Breast epithelium (tissue), 4 donors: ENCODE measurements at places on chromosomes 16 and 17. TPM values are rescaled to one million over a fixed set of nuclear protein-coding genes. Genes with fewer than 3 reads are reported as not detected.
A peak's percentile ranks its signal among the peaks of the same experiment; 100 is the strongest.

DNA sequence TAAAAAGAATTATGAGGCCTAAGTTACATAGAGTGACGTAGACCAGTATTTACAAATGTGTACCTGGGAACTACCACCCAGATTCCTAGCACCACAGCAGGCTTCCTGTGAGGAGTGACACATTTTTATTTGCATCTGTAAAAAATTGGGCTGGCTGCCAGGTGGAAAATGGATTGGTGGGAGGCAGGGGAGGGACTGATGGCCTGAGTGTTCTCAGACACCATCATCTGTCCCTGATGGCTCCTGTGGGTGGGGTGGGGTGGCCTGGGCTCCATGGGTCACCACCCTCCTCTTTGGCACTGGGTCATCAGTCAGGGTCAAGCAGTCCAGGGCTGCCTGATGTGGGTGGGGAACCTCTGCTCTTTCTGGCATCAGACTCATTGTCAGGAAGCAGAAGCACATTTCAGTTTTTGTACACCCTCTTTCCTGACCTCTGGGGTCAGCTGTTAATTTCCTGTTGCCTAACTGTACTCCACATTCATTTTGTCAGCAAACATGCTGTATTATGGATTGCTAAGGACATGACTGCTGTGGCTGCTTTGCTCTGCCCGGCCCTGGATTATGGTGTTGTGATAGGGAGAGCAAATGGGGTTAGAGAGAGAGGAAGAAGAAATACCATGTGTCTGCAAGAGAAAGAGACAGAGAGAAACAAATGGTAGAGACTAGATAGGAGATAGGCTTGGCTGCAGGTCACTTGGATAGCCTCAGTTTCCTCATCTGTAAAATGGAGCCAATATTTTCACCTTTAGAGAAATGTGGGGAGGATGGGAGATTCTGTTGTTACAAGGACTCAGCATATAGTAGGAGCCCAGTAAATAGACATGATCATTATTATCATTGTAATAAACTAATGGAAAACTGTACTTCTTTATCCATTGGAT, 11.6 kb upstream of the MFAP4 start:
- no peaks in the 10 kb centered on the region for H3K36me3 ChIP-seq
- no peak for DNase-seq
- no peaks in the 10 kb centered on the region for H3K4me1 ChIP-seq
- H3K27ac ChIP-seq = peak overlapping the region; percentile 85
- H3K4me3 ChIP-seq = no peak overlapping the region
- H3K27me3 ChIP-seq = no peaks in the 10 kb centered on the region

DNA sequence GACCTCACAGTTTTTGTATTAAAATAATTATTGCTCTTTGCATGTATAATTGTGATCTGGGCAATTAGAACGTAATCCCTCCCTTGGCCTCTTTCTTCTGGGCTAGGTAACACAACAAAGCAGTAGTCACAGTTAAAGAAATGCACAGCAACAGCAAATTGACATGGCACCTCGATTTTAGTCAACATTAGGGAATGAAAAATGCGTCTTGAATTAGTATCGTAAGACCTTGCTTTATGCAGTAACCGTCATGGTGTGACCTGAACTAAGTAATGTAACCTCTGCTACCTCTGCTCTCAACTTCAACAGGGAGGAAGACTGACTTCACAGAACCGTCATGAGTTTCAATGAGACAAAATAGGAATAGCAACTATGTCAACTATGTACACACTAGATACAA, 265.4 kb upstream of the MAF start:
- DNase-seq = no peak
- no peaks in the 10 kb centered on the region for H3K4me1 ChIP-seq
- H3K27me3 ChIP-seq = no peaks in the 10 kb centered on the region
- H3K4me3 ChIP-seq = no peak overlapping the region
- no peaks in the 10 kb centered on the region for H3K36me3 ChIP-seq

DNA sequence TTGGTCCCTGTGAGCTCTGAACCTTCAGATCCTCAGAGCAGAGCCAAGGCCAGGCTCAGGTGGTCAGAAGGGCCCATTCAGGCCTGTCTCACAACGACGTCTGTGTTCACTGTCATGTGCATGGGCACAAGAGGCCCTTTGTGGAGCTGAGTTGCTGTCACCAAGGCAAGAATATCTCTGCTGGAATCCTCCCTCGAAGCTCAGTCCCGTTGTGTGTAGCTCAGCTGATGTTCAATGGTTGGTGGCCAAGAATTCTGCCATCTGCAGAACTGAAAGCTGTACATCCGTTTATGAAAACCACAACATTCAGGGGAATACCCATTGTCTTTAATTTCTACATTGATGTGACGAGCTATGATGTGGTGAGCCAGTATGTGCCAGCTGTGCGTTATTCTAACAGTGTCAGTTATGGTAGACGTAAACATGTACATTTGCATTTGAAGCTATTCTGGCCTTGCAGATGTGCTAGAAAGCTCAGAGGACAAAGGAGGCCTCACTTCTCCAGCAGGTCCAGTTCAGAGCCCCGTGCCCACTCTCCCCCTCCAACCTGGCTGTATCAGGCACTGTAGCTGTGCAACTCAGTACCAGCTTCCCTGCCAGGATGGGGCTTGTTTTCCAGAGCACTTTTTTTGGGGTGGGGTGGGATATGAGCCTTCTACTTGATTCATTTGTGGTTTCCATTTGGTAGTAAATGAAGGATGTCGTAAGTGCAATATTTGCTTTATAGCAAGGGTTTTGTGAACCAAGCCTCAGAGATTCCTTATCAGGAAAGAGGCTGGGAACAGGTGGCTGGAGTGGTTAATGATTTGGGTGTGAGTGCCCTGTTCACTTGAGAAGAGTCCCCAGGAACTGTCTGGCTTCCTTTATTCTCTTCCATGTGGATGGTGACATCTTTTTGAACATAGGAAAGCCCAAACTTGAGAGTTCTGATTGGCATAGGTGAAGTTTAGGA, 56.1 kb downstream of the B9D1 start:
- no peak for DNase-seq
- H3K4me3 ChIP-seq = no peak overlapping the region
- no peaks in the 10 kb centered on the region for H3K27me3 ChIP-seq
- H3K27ac ChIP-seq = no peak overlapping the region
- no peaks in the 10 kb centered on the region for H3K4me1 ChIP-seq

- no peaks in the 10 kb centered on the region for H3K27me3 ChIP-seq
- H3K27ac ChIP-seq = no peak overlapping the region
- no peak for DNase-seq
- H3K4me3 ChIP-seq = no peak overlapping the region
- no peaks in the 10 kb centered on the region for H3K4me1 ChIP-seq
- H3K36me3 ChIP-seq = no peaks in the 10 kb centered on the region
Observed at GRCh38 chr17:60893475-60893874, 215.8 kb downstream of the BCAS3 start.

DNA sequence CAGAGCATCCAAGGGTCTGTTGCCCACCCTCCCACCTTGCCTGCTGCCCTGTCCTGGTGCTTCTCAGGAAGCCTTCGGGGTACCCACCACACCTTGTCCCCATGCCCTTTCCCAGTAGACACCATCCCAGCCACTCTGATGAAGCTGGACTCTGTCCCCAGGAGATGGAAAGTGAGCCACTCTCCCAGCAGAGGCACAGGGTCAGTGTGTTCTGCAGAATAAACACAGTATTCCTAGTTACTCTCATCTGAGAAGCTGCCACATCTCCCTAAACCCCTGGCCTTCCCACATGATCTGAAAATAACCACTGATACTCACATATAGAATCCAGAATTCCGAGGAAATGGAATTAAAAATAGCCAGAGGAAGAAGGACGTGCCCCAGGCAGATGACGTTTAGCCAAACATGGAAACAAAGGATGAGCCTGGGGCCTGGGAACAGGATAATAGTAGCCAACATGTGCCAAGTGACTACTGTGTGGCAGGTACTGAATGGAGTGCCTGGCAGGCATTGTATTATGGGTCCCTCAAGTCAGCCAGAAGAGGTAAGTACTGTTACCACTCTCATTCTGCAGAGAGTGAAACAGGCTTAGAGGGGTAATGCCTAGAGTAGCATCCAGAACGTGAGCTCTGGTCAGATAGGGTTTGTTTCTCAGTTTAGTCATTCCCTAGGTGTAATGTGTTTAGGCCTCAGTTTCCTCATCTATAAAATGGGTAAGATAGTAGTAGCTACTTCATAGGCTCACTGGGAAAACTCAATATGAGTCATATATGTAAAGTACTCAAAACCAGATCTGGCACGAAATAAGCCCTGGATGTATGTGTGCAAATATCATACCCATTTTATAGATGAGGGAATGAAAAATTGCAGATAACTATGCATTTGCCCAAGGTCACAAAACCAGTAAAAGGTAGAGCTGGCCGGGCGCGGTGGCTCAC, 20.8 kb upstream of the PEMT start:
- H3K4me3 ChIP-seq = no peak overlapping the region
- no peaks in the 10 kb centered on the region for H3K4me1 ChIP-seq
- H3K27me3 ChIP-seq = no peaks in the 10 kb centered on the region
- H3K27ac ChIP-seq = no peak overlapping the region
- no peaks in the 10 kb centered on the region for H3K36me3 ChIP-seq
- DNase-seq = no peak

DNA sequence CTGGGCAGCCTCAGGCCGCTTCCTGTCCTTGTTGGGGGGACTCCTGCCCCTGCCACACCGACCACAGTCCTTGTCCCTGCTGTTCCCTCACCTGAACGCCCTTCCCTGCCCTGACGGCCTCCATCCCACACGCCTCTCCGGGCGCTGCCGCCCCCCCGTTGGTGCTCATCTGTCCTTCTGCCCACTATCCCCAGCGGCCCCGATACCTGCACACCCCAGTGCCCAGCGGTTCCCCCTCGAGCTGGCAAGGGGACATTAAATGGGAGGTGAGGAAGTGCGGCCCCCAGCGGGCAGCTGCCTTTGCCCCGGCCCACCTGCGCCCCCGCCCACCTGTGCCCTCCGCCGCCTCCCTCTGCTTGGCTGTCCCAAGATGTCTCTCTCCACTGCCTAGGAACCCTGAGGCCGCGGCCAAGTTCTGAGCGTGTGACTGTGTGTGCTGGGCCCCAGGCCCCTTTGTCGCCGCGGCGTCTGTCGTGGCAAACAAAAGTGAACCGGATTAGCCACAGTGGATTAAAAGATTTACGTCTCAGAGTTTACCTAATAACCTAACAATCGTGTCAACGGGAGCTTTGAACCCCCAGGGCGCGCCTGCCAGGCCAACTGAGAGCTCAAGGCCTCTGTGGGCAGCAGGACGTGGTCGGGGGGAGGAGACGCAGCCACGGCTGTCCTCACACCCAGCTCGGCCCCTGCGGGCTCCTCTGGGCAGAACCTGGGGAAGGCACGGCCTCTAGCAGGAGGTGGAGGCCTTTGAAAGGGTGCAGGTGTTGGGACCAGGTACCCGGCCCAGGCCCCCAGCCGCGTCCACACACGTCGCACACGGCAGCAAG, 7.6 kb upstream of the AXIN1 start:
- DNase-seq = no peak
- H3K4me1 ChIP-seq = no peaks in the 10 kb centered on the region
- H3K36me3 ChIP-seq = no peaks in the 10 kb centered on the region
- no peak overlapping the region for H3K4me3 ChIP-seq
- peaks cover 12% of the 10 kb centered on the region for H3K27me3 ChIP-seq

- no peaks in the 10 kb centered on the region for H3K36me3 ChIP-seq
- no peak for DNase-seq
- H3K4me3 ChIP-seq = no peak overlapping the region
- H3K27me3 ChIP-seq = peaks cover 7% of the 10 kb centered on the region
Observed at GRCh38 chr16:87780385-87780989, 14.7 kb upstream of the KLHDC4 start.

DNA sequence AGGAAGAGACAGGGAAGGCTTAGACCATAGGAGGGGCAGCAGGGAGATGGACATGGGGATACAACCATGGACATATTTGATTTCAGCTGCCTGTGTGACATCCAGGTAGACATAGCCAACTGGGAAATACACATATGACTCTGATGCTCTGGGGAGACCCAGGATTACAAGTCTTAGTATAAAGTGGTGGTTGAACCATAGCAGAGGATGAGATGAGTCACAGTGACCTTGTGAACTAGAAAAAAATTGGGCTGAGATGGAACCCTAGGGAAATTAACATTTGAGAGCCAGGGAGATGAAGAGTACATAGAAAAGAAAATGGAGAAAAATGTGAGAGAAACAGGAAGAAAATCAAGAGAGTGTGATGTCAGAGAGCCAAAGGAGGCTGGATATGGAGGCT, 10.2 kb downstream of the MARCHF10 start:
- H3K36me3 ChIP-seq = no peaks in the 10 kb centered on the region
- H3K27me3 ChIP-seq = no peaks in the 10 kb centered on the region
- H3K27ac ChIP-seq = no peak overlapping the region
- no peaks in the 10 kb centered on the region for H3K4me1 ChIP-seq
- no peak overlapping the region for H3K4me3 ChIP-seq

- no peaks in the 10 kb centered on the region for H3K36me3 ChIP-seq
- no peak overlapping the region for H3K27ac ChIP-seq
- H3K4me3 ChIP-seq = no peak overlapping the region
- H3K27me3 ChIP-seq = no peaks in the 10 kb centered on the region
- DNase-seq = no peak
Observed at GRCh38 chr16:51951668-51952298, 595.2 kb downstream of the TOX3 start.

DNA sequence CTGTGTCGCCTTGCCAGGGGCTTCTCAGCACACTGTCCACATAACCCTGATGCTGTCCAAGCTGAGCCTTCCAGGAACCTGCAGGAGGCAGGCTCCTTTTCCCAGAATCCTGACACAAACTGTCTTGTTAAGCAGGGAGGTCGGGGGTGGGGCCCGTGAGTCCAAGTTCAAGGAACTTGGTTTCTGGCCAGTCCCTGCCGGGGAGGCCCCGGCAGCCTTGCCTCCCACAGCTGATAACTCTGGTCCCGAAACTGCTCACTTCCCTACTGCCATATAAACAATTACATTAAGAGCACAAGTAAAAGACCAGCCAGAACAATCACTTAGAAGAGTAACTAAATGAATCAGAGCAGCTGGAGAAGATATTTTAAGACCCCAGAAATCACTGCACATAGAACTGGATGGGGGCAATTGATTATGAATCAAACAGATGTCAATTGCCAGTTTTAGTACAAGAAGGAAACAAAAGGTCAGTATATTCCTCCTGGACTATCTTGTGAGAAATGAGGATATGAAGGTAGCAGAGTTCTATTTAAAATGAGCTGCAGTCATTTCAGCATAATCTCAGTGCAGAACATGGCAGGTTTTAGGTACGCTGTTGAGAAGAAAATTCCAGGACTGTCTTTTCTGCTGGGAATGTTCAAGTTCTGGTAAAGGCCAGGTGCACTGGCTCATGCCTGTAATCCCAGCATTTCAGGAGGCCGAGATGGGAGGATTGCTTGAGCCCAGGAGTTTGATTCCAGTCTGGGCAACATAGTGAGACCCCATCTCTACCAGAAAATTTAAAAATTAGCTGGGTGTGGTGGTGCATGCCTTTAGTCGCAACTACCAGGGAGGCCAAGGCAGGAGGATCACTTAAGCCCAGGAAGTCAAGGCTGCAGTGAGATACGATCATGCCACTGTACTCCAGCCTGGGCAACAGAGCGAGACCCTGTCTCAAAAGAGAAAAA, 169.8 kb downstream of the PITPNC1 start:
- H3K4me1 ChIP-seq = peaks cover 3% of the 10 kb centered on the region
- H3K36me3 ChIP-seq = no peaks in the 10 kb centered on the region
- H3K27me3 ChIP-seq = no peaks in the 10 kb centered on the region

Gene CLEC18B
- total RNA-seq = 0.16 TPM

Gene DHX58
- 13.1 TPM for total RNA-seq

Gene GSG1L
- not detected for total RNA-seq

Gene UBFD1
- 90.6 TPM for total RNA-seq

Gene EFCAB5
- not detected for total RNA-seq

Gene PIPOX
- total RNA-seq = 3.0 TPM
